ENCODE measurements at places on chromosomes 12 and 14. TPM values are rescaled to one million over a fixed set of nuclear protein-coding genes. Genes with fewer than 3 reads are reported as not detected.

GRCh38 chr14:92994942-92995341 is 72.0 kb downstream of the CHGA start:
- DNase-seq = no peak

OASL gene
- 21.9 TPM for total RNA-seq

DNA sequence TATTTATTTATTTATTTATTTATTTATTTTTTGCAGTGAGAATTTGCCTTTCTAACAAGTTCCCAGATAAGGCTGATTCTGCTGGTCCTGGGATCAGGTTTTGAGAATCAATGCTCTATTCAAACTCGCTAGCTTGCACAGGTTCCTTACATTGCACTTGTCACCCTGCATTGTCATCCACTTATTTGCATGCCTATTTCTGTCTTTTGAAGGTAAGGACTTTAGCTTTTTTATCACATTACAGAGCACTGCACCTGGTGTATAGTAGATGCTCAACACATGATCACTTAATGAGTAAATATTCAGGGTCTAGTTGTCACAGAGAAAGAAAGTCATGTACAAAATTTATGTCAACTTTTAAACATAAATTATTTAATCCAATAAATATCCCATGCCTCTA is 219.7 kb upstream of the BTG1 start:
- DNase-seq = no peak

DNA sequence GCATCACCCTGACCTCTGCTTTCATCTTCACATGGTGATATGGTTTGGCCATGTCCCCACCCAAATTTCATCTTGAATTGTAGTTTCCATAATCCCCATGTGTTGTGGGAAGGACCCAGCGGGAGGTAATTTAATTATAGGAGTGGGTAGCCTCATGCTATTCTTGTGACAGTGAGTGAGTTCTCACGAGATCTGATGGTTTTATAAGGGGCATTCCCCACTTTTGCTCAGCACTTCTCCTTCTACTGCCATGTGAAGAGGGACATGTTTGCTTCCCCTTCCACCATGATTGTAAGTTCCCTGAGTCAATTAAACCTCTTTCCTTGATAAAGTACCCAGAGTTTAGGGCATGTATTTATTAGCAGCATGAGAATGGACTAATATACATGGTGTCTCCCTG is 38.2 kb downstream of the TMBIM6 start:
- DNase-seq = no peak

DNA sequence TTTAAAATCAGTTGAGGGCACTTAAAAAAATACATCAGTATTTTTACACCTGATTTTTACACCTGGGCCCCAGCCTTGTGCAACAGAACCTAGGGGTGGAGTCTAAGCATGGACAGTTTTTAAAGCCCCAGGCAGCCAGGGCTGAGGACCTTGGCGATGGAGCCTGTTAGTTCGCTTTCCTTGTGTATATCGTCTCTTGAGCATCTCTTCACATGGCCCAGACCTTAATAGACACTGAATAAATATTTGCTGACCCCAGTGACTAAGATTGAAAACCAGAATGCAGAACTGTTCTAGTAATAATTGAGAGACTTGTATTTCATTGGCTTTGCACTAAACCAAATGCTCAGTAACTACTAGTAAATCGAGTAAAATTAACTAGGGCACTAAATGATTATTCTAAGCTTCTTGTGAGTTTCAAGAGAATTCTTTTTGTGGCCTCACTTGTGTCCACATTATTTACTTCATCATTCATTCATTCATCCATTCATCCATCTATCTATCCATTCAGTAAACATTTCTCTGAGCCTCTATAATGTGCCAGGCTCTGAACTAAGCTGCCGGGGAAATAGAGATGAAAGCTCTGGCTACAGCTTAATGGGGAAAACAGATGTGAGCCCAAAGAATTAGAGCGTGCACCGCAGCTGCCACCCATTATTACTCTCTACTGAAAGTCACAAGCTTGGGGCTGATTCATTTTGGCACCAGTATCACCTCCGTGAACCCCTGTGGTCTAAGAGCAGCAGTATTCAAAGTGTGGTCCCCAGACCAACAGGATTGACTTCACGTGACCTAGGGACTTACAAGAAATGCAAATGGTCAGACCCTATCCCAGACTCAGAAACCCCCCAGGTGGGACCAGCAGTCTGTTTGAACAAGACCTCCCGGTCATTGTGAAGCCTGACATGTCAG is 30.7 kb upstream of the BCL7A start:
- peak; percentile 78 for DNase-seq

- DNase-seq = no peak
Observed at GRCh38 chr12:47088021-47088944, 8.5 kb upstream of the AMIGO2 start.

REC8 gene
- total RNA-seq = 24.9 TPM

HOXC6 gene
- not detected for total RNA-seq

DNA sequence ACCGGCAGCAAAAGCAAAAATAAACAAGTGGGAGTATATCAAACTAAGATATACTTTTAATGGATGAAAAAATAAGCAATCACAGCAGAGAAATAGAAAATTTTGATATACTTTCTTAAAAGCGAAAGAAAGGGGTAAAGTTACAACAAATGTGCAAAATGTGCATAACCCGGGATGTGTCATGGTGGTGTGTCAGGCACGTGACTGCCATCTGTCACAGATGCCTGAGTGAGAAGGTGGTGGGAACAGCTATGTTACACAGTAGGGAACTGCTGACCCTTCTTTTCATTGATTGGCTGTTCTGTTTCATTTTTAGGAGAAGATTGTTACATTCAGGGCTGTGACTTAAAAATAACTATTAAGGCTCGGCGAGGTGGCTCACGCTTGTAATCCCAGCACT is 168.1 kb upstream of the PELI2 start:
- DNase-seq = no peak

GRCh38 chr12:57127101-57127725 is 1.1 kb upstream of the LRP1 start:
- peak; percentile 54 for DNase-seq

PPM1H gene
- not detected for total RNA-seq

SIX1 gene
- not detected for total RNA-seq

KRT80 gene
- total RNA-seq = not detected

PTPRB gene
- not detected for total RNA-seq

DNA sequence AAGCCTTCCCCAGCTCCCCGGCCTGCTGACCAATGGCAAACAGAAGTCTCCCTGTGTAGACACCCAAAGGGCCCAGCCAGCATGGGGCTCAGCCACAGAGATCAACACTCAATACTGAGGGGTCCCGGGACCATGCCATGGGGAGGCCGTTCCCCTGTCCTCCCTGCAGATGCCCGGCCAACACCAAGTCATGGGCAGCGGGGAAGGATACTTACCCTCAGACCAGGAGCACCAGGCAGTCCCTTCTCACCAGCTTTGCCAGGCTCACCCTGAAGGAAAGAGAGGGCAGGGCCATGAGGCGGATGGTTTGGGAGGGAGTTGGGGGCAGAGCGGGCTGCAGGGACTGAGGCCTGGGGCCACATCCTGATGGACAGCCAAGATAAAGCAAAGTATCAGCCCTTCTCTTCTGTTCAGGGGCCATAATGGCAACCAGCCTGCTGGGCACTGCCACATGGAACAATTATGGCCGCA is 19.9 kb downstream of the COL2A1 start:
- DNase-seq = no peak

SERPINA9 gene
- not detected for total RNA-seq

DNA sequence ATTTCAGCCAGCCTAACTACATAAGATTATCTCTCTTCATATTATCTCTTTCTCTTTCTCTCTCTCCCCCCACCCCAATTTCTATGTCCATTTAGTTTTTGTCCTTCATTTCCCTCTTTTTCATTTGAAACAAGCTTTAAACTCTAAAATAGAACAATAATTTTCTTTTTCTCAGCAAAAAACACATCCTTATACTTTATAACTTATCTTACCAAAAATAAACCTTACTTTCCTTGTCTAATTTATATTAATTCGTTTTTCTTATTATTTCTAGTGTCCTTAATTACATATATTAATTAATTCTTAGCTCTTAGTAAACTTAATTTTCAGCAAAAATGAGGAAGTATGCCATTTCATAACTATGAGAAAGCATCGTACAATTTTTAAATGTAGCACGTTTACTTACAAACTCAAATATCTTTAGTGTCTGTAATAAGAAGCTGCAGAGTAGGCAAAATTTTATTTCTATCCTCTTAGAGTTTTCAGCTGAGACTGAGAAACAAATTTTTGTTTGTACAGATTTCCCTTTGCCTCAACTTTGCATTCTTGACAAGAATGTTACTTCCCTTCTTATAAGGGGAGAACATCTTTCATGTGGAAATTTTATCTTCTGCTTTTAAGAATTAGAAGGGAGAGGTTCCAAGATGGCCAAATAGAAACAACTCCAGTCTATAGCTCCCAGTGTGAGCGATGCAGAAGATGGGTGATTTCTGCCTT is 65.1 kb upstream of the ST8SIA1 start:
- no peak for DNase-seq

BIN2 gene
- 64.6 TPM for total RNA-seq

GRCh38 chr12:64522316-64522715 is 70.4 kb downstream of the TBK1 start:
- DNase-seq = no peak

GRCh38 chr12:64739778-64740177 is 19.4 kb downstream of the GNS start:
- no peak for DNase-seq

JPH4 gene
- 0.12 TPM for total RNA-seq

DNA sequence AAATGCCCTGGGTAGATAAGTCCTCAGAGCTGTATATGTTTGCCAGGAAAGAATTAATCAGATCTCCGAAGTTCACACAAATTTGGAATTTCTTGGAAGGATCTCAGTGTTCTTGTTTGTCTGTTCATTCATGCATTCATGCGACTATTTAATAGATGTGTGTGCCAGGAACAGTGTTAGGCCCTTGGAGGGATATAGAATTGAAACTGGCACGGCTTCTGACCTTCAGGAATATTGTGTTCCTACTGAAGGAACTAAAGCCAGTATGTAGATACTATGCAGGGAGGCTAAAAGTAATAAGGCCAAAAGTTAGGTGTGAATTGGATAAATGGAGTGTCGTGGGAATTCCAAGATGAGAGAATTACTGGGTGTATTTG is 166.0 kb upstream of the NOS1 start:
- no peak for DNase-seq

- no peak for DNase-seq
Observed at GRCh38 chr12:57894399-57895292, 46.7 kb upstream of the ATP23 start.

DNA sequence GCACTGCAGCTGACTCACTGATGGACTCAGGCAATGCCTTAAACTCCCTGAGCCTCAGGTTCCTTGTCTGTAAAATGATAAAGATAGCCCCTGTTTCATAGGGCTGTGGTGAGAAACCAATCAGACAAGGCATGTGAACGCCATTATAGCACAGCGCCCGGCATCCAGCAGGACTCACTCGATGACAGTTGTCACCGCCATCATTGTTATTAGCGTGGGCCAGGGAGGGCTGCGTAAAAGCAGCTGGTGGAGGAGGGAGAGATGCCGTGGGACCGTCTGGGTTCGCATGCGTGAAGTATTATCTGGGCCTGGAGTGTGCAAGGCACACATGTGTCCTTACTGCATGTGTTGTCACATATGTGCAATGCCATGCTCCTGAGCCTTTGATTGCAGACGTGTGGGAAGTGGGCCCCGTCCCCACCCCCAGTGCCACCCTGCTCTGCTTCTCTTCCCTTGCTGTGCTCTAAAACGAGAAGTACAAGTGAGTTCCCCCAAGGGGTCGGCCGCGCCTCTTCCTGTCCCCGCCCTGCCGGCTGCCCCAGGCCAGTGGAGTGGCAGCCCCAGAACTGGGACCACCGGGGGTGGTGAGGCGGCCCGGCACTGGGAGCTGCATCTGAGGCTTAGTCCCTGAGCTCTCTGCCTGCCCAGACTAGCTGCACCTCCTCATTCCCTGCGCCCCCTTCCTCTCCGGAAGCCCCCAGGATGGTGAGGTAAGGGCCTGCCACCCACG is at the start of gene PTPN6:
Gene PTPN6, plus strand, starts transcription at position 546 of the 730 bp plus-strand sequence. Its CDS starts 157 bp downstream, at position 703.
- peak; percentile 76 for DNase-seq

DNA sequence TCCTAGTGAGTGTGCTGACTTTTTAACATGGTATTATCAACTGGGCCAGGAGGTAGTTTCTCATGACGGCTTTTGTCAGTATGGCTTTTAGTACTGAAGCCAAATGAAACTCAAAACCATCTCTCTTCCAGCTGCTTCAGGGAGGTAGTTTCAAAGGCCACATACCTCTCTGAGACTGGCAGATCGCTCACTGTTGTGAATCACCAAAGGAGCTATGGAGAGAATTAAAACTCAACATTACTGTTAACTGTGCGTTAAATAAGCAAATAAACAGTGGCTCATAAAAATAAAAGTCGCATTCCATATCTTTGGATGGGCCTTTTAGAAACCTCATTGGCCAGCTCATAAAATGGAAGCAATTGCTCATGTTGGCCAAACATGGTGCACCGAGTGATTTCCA is 141.1 kb downstream of the HMGA2 start:
- no peak for DNase-seq

DNA sequence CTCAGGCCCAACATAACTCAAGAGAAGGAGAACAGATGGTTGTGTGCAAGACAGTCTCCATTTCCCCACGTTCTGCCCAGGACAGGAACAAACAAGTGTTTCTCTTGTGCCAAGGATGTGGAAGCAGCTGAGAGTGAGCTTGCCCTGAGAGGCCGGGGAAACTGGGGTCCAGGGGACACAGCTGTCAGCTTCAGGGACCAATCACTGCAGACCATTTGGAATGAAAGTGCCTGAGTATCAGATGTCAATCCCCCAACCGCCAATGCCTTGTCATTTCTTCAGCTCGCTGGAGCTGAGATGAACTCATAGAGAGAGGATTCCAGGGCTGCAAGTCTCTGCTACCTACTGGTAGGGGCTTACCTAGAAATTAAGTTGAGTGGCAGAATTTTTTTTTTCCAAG is 71.9 kb upstream of the METAP2 start:
- DNase-seq = no peak

DNA sequence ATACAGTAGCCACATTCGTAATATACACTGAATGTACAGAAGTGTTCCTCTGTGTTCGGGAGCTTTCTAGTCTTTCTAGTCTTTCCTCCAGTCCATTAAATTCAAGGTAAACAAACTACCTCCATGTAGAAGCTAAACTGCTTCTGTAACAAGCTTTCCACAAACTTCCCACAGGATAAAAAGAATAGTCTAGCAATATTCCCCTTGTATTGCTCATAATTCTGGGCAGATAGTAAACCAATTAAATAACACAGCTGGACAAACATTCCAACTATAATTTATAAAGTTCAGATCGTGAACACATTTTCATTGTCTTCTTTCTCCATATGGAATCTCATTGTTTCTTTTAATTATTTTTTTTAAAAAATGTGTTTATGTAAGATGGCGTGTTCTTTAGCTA is 307.2 kb downstream of the AEBP2 start:
- DNase-seq = no peak

GRCh38 chr12:14884458-14884878 is 1.2 kb downstream of the MGP start:
- DNase-seq = peak; percentile 80

GRCh38 chr12:7716381-7716780 is 5.1 kb downstream of the DPPA3 start:
- DNase-seq = no peak

- no peak for DNase-seq
Observed at GRCh38 chr14:51881636-51882035, 21.2 kb downstream of the GNG2 start.

- DNase-seq = no peak
Observed at GRCh38 chr14:68631394-68632053, 161.3 kb downstream of the ZFP36L1 start.

SYNE3 gene
- 37.3 TPM for total RNA-seq

All from activated CD4-positive, alpha-beta memory T cell treated with anti-CD3 and anti-CD28 coated beads for 36 hours (primary cell).